HCT116 (cell line): ENCODE measurements at places on chromosomes 11 and 22.

DNA sequence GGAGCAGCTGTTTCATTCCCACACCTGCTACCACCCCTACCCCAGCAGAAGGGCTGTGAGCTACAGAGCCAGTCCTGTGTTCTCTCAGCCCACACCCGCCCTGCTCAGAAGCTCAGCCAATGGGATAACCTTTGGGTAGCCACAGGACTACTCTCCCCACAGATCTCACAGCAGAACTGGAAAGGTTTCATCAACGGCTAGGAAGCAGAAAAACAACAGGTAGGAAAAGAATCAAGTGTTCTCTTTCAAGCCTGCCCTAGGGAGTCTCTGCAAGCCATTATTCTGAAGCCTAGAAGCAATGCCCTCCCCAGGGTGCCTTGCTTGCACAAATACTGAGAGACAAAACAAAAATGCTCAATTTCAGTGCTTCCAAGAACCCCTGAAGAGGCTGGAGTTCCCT lies 77.2 kb downstream of the TMPRSS5 start:
- DNase-seq, result no peak
- H3K36me3 ChIP-seq, result no peaks in the 10 kb centered on the region
- no peaks in the 10 kb centered on the region for H3K4me1 ChIP-seq
- H3K27ac ChIP-seq, result no peak overlapping the region
- peaks cover 19% of the 10 kb centered on the region; the same call in 1 of the 2 replicates for H3K27me3 ChIP-seq

- no peak overlapping the region for H3K27ac ChIP-seq
- no peak for DNase-seq
- no peaks in the 10 kb centered on the region; the same call in 1 of the 2 replicates for H3K4me1 ChIP-seq
- no peak overlapping the region for H3K4me3 ChIP-seq
Observed at GRCh38 chr11:83039566-83039965, 32.1 kb downstream of the RAB30 start.

- H3K27me3 ChIP-seq, result peaks cover 5% of the 10 kb centered on the region; the same call in 1 of the 2 replicates
- DNase-seq, result no peak
- H3K4me1 ChIP-seq, result peaks cover 7% of the 10 kb centered on the region
- no peak overlapping the region for H3K27ac ChIP-seq
- H3K4me3 ChIP-seq, result no peak overlapping the region
- no peaks in the 10 kb centered on the region for H3K36me3 ChIP-seq
Observed at GRCh38 chr11:57403802-57404147, 13.3 kb upstream of the PRG2 start.

- no peaks in the 10 kb centered on the region for H3K36me3 ChIP-seq
- no peak for DNase-seq
- no peak overlapping the region for H3K27ac ChIP-seq
- no peaks in the 10 kb centered on the region for H3K4me1 ChIP-seq
- no peak overlapping the region for H3K4me3 ChIP-seq
Observed at GRCh38 chr11:111176603-111177002, 68.9 kb upstream of the POU2AF2 start.
